ENCODE measurements at places on chromosomes 11 and 22.

GRCh38 chr11:109077291-109077920 is 344.6 kb upstream of the C11orf87 start:
- DNase-seq = no peak

DNA sequence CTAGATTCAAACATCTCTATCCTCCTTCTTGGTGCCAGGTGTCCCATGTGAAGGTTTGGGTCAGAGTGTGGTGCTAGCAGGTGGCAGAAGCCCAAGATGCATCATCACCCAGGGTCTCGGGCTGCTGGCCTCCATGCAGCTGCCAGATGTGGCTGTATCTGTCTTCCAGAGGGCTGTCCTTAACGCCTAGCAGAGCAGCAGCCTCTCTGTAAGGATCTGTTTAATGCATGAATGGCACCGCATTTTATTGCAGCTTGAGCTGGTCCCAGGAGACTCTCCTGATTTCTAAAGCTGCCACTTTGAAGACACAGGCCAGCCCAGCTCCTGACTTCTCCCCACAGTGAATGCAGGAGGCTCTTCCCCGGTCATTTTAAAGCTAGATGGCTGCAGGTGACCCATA is 26.3 kb downstream of the SLC1A2 start:
- DNase-seq = no peak

DNA sequence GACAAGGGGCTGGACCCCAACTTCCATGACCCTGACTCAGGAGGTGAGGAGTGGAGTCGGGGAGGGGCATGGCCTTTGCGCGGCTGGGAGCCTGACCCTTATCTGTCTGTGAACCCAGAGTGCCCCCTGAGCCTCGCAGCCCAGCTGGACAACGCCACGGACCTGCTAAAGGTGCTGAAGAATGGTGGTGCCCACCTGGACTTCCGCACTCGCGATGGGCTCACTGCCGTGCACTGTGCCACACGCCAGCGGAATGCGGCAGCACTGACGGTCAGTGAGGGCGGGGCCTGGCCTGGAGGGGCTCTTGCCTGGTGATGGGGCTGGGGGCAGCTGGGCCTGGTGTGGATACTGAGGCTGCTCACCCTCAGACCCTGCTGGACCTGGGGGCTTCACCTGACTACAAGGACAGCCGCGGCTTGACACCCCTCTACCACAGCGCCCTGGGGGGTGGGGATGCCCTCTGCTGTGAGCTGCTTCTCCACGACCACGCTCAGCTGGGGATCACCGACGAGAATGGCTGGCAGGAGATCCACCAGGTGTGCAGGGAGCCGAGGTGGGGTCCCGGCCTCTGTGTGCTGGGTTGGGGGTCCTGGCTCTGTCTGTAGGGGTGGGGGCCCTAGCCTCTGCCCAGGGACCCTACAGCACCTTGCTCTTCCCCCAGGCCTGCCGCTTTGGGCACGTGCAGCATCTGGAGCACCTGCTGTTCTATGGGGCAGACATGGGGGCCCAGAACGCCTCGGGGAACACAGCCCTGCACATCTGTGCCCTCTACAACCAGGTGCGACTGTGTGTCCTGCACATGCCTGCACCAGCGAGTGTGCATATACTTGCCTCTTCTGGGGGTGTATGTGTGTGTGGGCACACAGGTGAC is 6.3 kb downstream of the SHANK3 start:
- no peak for DNase-seq

DNA sequence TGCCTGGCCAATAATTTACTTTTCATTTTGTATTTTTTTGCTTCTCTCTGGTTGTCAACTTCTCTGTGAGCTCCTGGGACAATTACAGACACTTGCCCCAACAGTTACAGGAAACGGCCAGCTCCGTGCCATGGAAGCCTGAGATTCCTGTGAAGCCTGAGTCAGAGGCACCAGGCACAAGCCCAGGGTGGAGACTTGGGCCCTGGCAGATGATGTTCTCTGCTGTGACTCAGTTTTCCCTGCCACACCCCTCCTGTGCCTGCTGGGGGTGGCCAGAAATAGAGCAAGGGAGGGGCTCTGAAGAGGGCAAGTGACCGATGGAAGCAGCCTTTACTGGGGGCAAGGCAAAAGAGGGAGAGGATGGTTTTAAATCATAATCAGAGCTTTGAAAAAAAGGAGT is 4.9 kb downstream of the ATP5MGL start:
- no peak for DNase-seq

DNA sequence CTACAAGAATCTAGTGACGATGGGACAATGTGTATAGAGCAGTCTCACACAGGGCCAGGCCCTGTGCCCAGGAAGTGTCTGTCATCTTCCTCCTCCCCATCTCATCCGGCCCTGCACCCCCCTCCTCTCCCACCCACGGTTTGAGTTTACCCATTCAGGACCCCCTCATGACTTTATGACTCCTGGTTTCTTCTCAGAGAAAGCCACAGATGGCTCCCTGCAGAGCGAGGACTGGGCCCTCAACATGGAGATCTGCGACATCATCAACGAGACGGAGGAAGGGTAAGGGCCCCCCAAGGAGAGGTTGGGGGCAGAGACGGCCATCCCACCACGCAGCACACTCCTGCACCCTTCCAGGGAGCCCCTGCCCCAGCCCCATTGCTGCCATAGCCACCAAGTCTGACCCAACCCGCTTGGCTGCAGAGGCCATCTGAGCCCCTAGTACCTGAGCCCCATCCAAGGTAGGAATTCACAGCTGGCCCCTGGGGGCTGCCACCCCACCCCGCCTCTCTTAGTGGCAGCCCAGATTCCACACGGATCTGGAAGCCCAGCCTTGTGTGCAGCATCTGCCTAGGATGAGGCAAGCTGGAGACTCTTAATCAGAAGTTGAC is 18.1 kb downstream of the TOM1 start:
- no peak for DNase-seq
